ENCODE measurements at places on chromosomes 13 and 19.
A peak's percentile ranks its signal among the peaks of the same experiment; 100 is the strongest.

GRCh38 chr19:11338569-11339253 is 746 bp downstream of the RAB3D start:
- DNase-seq, result no peak
- peaks cover 34% of the 10 kb centered on the region for H3K36me3 ChIP-seq
- peaks cover 25% of the 10 kb centered on the region for H3K4me1 ChIP-seq
- peak overlapping the region; percentile 58 for H3K27ac ChIP-seq

DNA sequence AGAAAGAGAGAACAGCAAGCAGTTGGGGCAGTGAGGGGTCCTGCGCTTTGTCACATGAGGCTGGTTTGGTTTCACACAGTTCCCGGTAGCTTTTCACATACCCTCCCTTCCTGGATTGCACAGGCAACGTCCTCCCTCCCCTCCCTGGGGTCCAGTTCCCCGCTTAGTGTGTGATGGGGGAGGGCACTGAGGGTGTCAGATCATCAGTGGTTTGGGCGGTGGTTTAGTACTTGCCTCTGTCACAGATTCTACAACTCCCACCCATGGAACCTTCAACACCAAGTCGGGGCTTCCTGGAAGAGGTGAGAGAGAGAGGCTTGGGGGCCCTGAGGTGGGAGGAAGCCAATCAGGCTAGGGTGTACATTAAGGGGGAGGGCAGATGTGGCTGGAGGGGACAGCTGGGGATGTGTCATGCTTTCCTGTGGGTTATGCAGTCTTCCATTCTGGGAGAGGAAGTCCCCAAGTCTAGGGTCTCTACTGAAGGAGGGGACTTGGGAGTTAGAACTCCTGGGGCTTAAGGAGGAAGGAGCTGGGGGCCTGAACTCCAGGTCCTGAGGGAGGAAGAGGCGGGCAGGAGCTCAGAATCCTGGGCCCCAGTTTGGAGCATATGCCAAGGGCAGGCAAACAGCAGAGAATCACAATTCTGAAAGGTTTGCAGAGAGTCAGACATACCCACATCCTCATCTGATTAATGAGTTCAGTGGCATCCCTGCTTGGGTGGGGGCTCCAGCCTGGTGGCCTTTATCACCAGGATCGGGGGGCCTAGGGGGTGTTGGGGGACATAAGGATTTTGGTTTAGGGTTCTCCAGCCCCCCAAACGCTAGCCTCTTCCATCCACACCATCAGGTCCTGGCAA is at the start of gene NKG7:
NKG7 (minus strand) TSS at position 6 of the 856 bp plus-strand sequence. CDS start 119 bp downstream, outside the sequence.
- H3K4me1 ChIP-seq, result peaks cover 77% of the 10 kb centered on the region
- H3K4me3 ChIP-seq, result peak within 1 kb of the TSS; percentile 97
- peaks cover 37% of the 10 kb centered on the region for H3K36me3 ChIP-seq
- H3K27me3 ChIP-seq, result no peaks in the 10 kb centered on the region
- H3K27ac ChIP-seq, result peak within 1 kb of the TSS; percentile 98

DNA sequence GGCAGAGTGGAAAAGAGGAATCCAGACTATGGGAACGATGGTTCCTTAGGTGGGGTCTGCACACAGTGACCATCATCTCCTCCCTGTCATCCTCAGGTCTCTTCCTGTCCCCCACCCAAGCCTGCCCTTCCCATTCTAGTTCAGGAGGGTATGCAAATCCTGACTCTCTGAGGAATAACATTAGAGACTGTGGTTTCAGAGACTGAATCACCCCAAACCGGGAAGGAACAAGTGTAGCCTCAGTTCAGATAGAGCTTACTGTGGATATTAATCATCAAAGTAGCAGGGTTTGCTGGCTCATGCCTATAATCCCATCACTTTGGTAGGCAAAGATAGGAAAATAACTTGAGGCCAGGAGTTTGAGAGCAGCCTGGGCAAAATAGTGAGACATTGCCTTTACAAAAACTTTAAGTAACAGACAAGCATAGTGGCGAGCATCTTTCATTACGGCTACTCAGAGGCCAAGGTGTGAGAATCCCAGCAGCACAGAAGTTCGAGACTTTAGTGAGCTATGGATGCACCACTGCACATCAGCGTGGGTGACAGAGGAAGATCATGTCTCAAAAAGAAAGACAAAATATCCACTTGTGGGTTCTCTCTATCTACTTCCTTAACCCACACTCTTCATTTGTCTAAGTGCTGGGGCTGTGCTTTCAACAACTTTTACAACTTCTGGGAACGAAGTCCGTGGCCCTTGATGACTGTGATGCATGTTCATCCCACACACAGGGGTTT is 19.3 kb upstream of the LGALS13 start:
- no peak overlapping the region for H3K4me3 ChIP-seq
- H3K4me1 ChIP-seq, result no peaks in the 10 kb centered on the region
- DNase-seq, result no peak
- no peak overlapping the region for H3K27ac ChIP-seq

- H3K27me3 ChIP-seq, result peaks cover 11% of the 10 kb centered on the region
- H3K27ac ChIP-seq, result no peak overlapping the region
- no peaks in the 10 kb centered on the region for H3K4me1 ChIP-seq
- no peak for DNase-seq
Observed at GRCh38 chr19:31002518-31003244, 346.6 kb downstream of the TSHZ3 start.

DNA sequence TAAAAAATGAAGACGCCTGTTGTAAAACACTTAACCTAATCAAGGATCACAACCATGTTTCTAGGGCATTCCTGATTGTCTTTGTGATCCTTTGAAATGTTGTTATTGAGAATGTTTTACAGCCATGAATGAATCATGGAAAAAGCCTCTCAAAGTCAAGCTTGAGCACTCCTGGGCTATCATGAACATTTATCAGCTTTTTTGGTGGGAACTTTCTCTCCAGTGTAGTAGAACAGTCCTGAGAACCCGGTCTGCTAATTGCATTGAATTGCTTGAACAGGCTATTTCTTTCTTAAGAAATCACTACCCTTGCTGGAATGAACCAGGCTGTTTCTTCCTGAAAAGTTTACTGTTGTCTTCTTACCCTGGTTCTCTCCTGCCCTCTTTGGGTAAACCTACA is 516.5 kb downstream of the FGF9 start:
- H3K4me3 ChIP-seq, result no peak overlapping the region
- no peak overlapping the region for H3K27ac ChIP-seq
- H3K36me3 ChIP-seq, result no peaks in the 10 kb centered on the region
- H3K27me3 ChIP-seq, result no peaks in the 10 kb centered on the region
- H3K4me1 ChIP-seq, result peaks cover 8% of the 10 kb centered on the region

- H3K4me3 ChIP-seq, result no peak overlapping the region
- H3K27ac ChIP-seq, result no peak overlapping the region
- H3K27me3 ChIP-seq, result no peaks in the 10 kb centered on the region
Observed at GRCh38 chr13:75749407-75749806, 113.3 kb downstream of the LMO7 start.

DNA sequence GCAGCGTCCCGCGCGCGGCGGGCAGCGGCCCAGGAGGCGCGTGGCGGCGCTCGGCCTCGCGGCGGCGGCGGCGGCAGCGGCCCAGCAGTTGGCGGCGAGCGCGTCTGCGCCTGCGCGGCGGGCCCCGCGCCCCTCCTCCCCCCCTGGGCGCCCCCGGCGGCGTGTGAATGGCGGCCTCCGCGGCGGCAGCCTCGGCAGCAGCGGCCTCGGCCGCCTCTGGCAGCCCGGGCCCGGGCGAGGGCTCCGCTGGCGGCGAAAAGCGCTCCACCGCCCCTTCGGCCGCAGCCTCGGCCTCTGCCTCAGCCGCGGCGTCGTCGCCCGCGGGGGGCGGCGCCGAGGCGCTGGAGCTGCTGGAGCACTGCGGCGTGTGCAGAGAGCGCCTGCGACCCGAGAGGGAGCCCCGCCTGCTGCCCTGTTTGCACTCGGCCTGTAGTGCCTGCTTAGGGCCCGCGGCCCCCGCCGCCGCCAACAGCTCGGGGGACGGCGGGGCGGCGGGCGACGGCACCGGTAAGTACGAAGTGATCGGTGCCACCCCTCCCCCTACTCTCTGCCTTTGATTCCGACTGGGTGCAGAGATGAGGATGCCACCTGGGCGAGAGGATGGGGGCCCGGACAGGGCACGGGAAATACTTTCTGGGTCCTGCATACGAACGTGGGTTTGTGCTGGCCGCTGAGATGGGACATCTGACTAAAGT is 874 bp downstream of the TRIM28 start:
- H3K4me1 ChIP-seq, result peaks cover 34% of the 10 kb centered on the region
- peak overlapping the region; percentile 98 for H3K27ac ChIP-seq
- DNase-seq, result no peak

DNA sequence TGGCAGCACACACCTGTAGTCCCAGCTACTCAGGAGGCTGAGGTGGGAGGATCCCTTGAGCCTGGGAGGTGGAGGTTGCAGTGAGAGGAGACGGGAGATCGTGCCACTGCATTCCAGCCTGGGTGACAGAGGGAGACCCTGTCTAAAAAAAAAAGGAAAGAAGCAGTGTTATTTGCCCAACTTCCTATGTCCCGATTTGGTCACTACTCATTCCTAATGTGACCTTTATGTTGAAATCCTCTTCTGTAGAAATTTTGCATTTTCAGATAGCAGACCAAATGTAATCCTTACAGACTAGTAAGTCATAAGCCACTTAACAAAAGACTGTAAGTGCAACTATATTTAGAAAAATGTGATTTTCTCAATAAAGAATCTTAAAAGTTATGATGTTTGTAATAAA is 18.2 kb upstream of the STK24 start:
- no peaks in the 10 kb centered on the region for H3K27me3 ChIP-seq
- no peak overlapping the region for H3K4me3 ChIP-seq
- H3K4me1 ChIP-seq, result peaks cover 16% of the 10 kb centered on the region
- no peaks in the 10 kb centered on the region for H3K36me3 ChIP-seq

GRCh38 chr13:95388420-95389079 is 87.3 kb upstream of the ABCC4 start:
- peaks cover 18% of the 10 kb centered on the region for H3K27me3 ChIP-seq
- H3K4me3 ChIP-seq, result no peak overlapping the region
- no peak for DNase-seq
- no peaks in the 10 kb centered on the region for H3K4me1 ChIP-seq
- H3K36me3 ChIP-seq, result no peaks in the 10 kb centered on the region

GRCh38 chr19:13835791-13836723 is 40.8 kb downstream of the ZSWIM4 start:
- peaks cover 79% of the 10 kb centered on the region for H3K36me3 ChIP-seq
- peak overlapping the region; percentile 98 for H3K27ac ChIP-seq
- H3K4me1 ChIP-seq, result peaks cover 60% of the 10 kb centered on the region
- H3K27me3 ChIP-seq, result no peaks in the 10 kb centered on the region

- H3K27me3 ChIP-seq, result no peaks in the 10 kb centered on the region
- DNase-seq, result no peak
- no peak overlapping the region for H3K4me3 ChIP-seq
- H3K27ac ChIP-seq, result no peak overlapping the region
- H3K4me1 ChIP-seq, result no peaks in the 10 kb centered on the region
- H3K36me3 ChIP-seq, result peaks cover 4% of the 10 kb centered on the region
Observed at GRCh38 chr13:113064534-113065405, 40.8 kb upstream of the F7 start.

- no peak for DNase-seq
- H3K27ac ChIP-seq, result no peak overlapping the region
- no peaks in the 10 kb centered on the region for H3K36me3 ChIP-seq
- no peak overlapping the region for H3K4me3 ChIP-seq
- no peaks in the 10 kb centered on the region for H3K4me1 ChIP-seq
Observed at GRCh38 chr13:87889254-87889653, 218.1 kb downstream of the SLITRK5 start.

DNA sequence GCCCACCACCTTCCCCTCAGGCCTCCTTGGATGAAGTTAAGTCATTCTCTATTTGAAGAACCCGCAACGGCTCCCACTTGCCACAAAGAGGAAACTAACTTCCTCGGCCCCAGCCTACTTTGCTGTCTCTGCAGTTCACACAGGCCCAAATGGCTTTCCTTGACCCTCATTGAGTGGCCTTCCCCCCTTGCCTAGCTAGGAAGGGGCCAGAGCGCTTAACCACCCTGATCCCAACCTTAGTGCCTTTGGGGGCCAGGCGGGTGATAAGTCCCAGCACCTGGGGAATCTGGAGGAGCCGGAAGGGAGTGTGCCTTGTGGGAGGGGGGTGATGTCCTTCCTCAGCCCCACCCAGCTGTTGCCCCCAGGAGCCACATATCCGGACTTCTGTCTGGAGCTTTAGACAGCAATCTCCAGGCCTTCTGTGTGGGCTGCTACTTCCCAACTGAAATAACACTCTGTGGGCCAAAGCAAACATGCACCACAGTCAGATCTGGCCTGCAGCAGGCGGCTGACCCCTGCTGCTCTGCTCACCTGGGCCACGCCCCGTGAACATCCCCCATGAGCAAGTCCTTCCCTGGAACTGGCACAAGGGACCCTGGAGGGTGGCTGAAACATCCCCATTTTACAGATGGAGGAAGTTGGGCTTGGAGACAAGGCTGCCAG is 10.5 kb downstream of the NECTIN2 start:
- no peak overlapping the region for H3K27ac ChIP-seq
- H3K36me3 ChIP-seq, result no peaks in the 10 kb centered on the region
- H3K4me3 ChIP-seq, result no peak overlapping the region
- peaks cover under 1% of the 10 kb centered on the region for H3K27me3 ChIP-seq
- H3K4me1 ChIP-seq, result no peaks in the 10 kb centered on the region
- no peak for DNase-seq

DNA sequence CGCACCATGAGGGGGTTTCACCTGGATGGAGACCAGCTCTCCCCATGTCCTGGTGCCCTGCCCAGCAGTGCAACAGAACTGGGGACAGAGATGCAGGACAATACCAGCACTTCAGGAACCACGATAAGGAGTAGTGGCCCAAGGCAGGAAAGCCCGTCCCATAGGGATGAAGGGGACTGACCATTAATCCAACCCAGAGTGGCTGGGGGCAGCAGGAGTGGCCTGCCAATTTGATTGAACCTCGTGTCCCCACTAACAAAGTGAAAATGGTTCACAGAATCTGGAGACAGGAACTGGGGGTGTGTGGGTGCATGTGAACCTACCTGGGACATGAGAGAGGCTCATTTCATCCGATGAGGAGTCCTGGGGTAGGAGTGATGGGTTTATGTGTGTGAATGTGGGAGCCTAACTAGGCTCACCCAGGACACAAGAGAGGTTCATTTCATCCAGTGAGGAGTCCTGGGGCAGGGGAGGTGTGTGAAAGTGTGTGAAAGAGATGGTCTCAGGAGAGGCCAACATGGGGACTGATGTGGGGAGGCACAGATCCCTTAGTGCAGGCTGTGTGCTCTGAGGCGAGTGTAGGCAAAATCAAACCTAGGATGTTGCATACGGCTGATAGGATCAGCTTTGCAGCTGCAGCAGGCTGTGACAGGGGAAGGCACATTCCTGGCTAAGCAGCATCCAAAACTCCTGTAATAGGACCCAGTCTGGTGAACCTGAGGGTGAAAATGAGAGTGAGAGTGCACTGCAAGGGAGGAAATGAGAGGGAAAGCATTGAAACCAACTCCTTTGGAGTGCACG is 98.2 kb downstream of the ZNF429 start:
- H3K27me3 ChIP-seq, result no peaks in the 10 kb centered on the region
- H3K4me3 ChIP-seq, result peak overlapping the region; percentile 82
- DNase-seq, result no peak
- H3K4me1 ChIP-seq, result peaks cover 23% of the 10 kb centered on the region
- H3K27ac ChIP-seq, result no peak overlapping the region

All from activated T-cell treated with anti-CD3 and anti-CD28 coated beads, Interleukin-2, amount 50 U/mL, for 24 hours (primary cell).